NCI-H1930 (cell line): ENCODE measurements at places on chromosomes 11 and 22.

DNA sequence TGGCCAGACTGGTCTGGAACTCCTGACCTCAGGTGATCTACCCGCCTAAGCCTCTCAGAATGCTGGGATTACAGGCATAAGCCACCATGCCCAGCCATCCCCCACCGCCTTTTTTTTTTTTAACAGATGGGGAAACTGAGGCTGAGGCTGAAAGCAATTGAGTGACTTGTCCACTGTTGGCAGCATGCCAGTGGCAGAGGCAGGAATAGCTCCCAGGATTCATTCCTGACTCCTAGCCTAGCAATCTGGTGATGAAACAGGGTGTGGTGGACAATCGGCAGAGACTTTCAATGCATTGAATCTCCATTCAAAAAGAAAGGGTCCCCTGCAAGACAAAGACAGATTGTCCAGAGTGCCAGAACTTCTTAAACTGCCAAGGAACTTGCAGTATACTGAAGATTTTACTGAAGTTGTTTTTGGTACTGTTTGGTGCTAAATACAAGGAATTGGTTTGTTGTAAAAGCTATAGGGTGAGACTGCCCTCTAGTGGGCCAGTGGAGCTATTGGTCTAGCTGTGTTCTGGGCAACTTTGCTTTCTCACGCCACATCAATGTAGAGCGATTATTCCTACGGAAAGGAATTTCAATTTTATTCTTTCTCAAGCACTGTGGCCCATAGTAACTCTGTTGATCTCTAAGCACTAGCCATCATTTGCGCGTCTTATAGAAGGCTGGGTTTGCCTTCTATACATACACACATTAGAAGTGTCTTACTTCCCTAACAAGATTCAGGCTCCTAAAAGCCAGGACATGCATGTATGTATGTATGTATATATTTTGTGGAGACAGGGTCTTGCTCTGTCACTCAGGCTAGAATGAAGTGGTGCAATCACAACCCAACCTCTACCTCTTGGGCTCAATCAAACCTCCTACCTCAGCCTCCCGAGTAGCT is 21.0 kb downstream of the C22orf31 start:
- DNase-seq, result peak; percentile 29

- no peak for DNase-seq
Observed at GRCh38 chr11:66548041-66548440, 1.3 kb downstream of the ACTN3 start.

DNA sequence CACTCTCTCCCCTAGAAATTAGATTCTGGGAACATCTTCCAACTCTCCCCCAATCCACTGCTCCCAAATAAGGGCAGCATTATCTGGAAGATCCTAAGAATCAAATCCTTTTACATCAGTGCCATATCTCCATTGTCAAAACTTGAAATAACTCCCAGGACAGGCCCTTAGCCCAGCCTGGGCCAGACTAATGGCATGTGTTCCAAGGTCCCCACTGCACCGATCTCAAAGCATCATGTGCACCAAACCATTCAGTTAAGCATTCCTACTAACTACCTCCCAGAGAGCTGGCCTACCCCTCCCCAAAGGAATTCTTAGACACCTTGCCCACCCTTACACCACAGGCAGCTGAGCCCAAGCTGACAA is 44.2 kb upstream of the POU2AF1 start:
- no peak for DNase-seq

DNA sequence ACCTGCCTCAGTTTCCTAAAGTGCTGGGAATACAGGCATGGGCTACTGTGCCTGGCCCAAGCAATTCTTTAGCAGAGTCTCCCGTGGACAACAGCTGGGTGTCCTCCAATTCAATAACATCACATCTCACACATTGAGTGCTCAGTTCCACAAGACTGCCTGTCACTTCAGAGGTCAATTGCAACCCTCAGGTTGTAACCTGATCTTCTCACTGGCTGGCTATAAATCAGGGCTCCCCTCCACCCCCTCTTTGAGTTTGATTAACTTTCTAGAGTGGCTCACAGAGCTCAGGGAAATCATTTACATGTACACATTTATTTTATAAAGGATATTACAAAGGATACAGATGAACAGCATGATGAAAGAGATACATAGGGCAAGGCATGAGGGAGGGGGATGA is 68.1 kb downstream of the MCHR1 start:
- DNase-seq, result no peak

GRCh38 chr11:70297341-70297740 is 26.9 kb downstream of the PPFIA1 start:
- DNase-seq, result no peak

DNA sequence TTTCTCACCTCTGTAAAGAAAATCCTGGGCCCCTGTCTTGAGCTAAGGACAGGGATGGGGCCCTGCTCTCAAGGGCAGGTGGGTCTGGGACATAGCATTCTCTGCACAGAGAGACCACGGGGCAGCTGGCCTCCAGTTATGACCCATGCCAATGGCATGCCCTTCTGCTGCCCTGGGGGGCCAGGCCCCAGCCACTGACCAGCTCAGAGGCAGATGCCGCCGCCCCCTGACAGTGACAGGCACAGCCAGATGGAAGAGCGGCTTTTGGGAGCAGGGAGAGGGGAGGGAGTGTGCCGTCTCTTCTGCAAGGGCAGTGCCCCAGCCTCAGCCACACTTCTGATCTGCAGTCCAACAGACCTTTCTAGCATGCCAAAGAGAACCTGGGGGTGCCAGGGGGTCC is 114.8 kb upstream of the NAV2 start:
- no peak for DNase-seq

GRCh38 chr11:116986521-116987105 is 111.6 kb downstream of the SIK3 start:
- DNase-seq, result no peak

- DNase-seq, result no peak
Observed at GRCh38 chr11:38100836-38101462, 1502.9 kb upstream of the RAG2 start.

DNA sequence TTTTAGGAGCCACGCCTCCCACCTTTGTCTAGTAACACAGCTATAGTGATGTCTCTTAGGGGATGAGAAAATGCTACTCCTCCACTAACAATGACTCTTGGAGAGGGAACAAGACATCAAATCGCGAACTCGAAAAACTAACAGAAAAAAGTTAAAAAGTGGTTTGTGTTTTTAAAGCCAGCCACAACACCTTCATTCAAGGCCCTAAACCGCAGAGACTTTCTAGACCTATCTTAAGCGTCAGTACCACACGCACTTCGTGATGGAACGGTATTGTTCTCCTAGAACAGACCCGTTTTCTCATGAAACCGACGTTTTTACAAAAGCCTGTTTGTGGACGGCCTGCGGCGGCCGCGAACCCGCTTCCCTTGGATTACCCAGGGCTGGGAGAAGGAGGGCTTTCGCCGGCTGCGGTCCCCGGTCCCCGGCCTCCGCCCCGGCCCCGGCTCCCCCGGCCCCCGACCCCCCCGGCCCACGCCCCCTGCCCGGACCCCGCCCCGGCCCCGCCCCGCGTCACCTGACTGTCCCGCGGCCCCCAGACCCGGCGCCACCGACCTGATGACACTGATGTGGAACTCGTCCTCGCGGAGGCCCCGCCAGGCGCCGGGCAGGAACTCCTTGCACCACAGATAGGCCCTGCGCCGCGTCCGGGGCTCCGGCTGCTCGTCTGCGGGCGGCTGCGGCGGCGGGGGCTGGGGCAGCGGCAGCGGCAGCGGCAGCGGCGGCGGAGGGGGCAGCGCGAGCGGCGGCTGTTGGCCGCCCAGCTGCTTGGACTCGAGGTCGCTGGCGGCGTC is 718 bp downstream of the CHKA start:
- DNase-seq, result peak; percentile 7

- DNase-seq, result no peak
Observed at GRCh38 chr11:33730716-33731115, 5.5 kb downstream of the CD59 start.

- DNase-seq, result no peak
Observed at GRCh38 chr22:29715240-29715639, 4.6 kb upstream of the CABP7 start.

- DNase-seq, result no peak
Observed at GRCh38 chr11:57588046-57588710, 9.3 kb upstream of the SERPING1 start.

- no peak for DNase-seq
Observed at GRCh38 chr11:69486056-69486772, 4.8 kb downstream of the LINC01488 start.

GRCh38 chr22:47797342-47797945 is 1035.0 kb downstream of the TBC1D22A start:
- no peak for DNase-seq

- no peak for DNase-seq
Observed at GRCh38 chr11:117020287-117020686, 77.9 kb downstream of the SIK3 start.

GRCh38 chr11:84250834-84251613 is 964.9 kb upstream of the CCDC90B start:
- no peak for DNase-seq
